ENCODE measurements at places on chromosomes 6 and 20.

- DNase-seq = peak; percentile 90
Measured at GRCh38 chr20:57030611-57031600, 235.5 kb downstream of the BMP7 start.

DNA sequence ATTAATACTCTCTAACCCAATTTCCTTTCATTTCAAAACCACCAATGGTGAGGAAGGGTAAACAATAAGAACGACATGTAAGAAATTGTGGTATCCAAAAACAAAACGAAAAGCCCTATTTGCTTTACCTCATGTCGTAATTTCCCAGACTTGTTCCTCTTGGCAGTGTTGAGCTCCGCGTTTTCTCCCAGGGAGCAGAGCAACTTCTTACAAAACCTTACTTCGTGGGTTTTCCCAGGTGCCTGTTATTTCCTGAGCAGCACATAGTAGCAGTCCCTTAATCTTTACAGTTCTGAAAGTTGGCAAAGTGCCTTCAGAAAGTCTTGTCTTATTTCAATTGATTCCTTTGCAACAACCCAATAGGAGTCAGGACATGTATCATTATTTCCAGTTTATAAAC lies 207.9 kb upstream of the MARCKS start:
- no peak for DNase-seq

GRCh38 chr20:22617160-22617559 lies 32.8 kb upstream of the FOXA2 start:
- no peak for DNase-seq

GRCh38 chr6:42971746-42972327 lies 7.1 kb downstream of the PEX6 start:
- DNase-seq = no peak

DNA sequence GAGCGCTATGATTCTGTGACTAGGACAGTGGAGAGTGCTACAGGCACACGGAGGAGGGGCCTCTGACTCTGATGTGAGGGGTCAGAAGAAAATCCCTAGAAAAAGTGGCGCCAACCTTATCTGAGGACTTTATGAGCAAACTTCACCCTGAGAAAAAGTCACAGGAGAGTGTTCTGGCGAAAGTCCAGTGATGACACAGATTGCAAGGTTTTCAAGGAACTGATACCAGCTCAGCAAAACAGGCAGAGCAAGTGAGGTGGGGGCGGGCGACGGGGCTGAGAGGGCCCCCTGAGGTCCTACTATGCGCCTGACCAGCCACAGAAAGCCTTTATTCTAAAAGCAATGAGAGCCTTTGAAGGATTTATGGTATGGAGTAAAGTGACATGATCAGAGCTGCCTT lies 73.3 kb downstream of the SLC22A23 start:
- peak; percentile 50 for DNase-seq

DNA sequence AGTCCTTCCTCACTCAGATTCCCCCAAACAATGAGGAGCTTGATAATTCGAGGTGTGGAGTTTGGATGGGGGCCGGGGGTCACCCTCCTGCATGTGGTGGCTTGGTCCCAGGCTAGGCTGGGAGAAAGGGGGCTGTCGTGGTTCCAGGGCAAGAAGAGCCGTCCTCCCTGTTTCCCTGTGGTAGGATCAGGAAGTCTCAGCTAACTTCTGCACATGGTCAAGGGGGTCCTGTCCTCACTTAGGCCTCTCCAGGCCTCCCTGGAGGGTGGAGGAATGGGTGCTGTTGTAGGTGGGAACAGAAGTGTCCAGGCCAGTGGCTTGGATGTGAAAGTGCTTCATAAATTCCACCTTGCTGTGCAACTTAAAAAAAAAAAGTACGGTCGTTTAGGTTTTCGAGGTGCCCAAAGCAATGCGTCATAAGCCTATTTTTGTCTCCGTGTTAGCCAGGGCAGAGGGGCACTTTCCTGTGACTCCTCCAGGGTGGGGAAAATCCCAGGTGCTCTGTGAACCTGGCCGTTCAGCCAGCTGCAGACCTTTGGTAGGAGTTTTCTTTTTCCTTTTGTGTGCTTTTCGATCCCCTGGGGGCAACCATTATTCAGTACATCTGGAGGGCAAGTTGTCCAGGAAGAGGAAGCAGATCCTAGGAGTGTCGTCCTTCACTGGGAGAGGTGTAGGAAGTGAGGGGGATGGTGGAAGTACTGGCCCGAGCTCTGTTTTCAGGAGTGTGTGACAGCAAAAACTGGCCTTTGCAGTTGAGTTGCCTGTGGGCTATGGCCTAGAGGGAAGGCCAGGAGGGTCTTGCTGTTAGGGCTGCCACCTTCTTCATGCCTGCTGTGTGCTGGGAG lies 9.6 kb downstream of the IGF2R start:
- DNase-seq = no peak

GRCh38 chr20:20303320-20303719 lies 64.6 kb upstream of the INSM1 start:
- DNase-seq = no peak

DNA sequence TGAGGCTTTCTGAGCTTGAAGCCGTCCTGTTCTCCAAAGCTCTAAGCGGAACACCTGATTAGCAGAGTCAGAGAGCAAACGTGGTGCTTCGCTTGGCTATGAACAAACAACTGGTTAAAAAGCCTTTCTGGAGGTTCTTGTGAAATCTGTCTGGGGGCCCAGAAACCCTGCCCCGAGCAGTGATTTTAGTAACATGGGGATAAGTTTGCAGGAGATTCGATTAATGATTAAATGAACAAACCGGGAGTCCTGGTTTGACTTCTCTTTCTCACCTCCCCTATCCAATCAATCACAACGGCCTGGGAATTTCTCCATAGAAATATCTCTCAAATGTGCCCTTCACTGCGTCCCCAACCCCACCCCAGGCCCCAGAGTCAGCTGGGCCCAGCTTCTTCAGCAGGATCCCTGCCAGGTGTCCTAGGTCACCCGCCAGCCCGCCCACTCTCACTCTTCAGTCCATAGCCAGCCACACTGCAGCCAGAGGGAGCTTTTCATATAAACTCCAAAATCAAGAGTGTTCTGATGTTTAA lies 43.6 kb downstream of the ZDHHC14 start:
- DNase-seq = no peak

- DNase-seq = no peak
Measured at GRCh38 chr6:4287372-4287771, 152.0 kb upstream of the ECI2 start.

GRCh38 chr6:85191656-85192055 lies 258.2 kb upstream of the NT5E start:
- peak; percentile 67 for DNase-seq

DNA sequence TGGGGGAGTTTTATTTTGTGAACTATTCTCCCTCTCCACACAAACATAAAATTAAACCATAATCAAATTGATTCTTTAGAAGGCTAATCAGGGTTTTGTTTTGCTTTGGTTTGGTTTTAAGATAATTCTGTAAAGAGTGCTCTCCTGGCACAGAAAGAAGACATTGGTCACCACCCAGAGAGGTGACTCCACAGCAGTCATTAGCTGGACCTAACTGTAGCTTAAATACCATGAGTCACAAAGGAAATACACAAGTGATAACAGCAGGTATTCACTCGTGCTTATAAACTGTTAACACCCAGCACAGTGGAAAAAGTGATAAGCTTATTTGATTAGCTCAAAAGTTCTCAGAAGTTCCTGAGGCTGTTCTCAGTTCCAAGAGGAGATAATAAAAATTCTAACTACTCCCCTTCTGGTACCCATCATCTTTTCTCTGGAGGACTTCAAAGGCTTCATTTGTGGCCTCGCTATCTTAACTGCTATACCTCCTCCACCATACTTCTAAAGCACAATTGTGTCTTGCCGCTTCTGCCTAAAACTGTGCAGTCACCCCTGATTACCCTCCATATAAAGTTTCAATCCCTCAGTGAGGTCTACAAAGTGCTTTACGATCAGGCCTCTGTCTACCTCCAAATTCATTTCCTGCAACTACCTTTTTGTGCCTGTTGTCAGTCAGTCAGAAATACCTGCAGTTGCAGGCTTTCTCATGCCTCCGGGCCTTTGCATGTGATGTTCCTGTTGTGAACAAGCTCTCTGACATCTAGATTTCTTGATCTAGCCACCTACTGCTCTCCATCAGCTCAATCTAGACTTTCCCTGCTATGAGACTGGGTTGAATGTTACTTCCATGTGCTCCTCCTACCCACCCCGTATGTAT lies 201.1 kb downstream of the SAMD5 start:
- DNase-seq = no peak

GRCh38 chr6:69232911-69233448 lies 563.8 kb downstream of the LMBRD1 start:
- DNase-seq = peak; percentile 68

- peak; percentile 47 for DNase-seq
Measured at GRCh38 chr6:44504301-44504791, 116.8 kb downstream of the CDC5L start.

DNA sequence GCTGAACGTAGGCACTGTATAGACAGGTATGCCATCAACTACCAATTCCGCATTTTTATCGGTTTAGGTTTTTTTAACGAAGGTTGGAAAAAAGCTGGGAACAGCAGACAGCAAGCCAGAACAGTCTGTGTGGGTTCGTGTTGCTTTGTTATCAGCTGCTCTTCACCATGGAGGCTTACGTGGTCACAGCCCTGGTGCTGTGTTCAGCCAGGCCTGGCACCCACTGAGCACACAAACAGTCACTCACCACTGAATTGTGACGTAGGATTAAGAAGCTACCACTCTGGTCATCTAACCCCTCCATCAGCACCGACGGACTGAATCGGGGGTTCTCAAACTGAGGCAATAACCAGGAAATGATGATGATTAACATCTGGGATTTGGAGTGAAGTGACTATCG lies 13.2 kb downstream of the FAM210B start:
- DNase-seq = no peak

DNA sequence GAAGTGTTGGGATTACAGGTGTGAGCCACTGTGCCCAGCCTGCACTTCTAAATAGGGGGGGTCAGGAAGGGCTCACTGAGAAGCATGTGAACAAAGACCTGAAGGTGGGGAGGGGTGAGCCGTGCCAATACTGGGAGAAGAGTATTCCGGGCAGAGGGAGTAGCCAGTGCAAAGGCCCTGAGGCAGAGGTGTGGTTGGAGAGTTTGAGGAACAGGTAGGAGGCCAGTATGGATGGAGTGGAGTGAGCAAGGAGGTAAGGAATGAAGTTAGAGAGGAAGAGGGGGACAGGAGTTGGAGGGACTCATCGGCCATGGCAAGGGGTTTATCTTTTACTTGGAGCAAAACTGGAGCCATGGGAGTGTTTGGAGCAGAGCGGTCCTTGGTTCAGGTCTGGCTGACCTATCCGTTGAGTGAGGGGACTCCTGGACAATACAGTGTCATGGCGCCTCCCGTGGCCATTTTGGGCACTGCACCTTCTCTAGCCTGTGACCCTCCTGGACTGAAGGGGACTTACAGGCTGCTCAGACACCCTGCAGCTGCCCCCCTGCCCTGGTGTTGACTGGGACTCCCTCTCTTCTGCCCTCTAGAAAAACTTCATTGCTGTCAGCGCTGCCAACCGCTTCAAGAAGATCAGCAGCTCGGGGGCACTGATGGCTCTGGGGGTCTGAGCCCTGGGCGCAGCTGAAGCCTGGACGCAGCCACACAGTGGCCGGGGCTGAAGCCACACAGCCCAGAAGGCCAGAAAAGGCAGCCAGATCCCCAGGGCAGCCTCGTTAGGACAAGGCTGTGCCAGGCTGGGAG lies 12.1 kb downstream of the FOXS1 start:
- DNase-seq = no peak

DNA sequence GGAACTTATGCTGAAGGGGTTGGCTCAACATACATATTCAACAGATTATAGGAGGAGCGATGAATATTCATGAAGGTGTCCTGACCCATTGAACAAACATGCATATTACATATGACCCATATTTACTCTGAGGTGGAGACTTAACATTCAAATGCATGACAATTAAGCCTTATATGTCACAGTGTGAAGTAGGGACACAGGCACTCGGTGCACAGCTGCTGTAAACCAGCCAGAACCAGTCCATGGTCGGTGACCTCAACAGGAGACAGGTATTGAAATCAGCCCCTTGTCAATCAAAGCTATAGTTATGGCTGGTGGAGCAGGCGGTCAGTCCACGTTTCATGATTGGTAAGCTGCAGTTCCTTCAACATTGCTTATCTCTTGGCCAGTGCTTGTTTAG lies 347.3 kb downstream of the THBS2 start:
- DNase-seq = no peak

GRCh38 chr20:12744037-12744436 lies 264.7 kb upstream of the SPTLC3 start:
- no peak for DNase-seq

- no peak for DNase-seq
Measured at GRCh38 chr6:116562019-116562403, 8.5 kb downstream of the CALHM4 start.

GRCh38 chr6:28334286-28335039 lies 1.5 kb downstream of the ZSCAN31 start:
- no peak for DNase-seq

DNA sequence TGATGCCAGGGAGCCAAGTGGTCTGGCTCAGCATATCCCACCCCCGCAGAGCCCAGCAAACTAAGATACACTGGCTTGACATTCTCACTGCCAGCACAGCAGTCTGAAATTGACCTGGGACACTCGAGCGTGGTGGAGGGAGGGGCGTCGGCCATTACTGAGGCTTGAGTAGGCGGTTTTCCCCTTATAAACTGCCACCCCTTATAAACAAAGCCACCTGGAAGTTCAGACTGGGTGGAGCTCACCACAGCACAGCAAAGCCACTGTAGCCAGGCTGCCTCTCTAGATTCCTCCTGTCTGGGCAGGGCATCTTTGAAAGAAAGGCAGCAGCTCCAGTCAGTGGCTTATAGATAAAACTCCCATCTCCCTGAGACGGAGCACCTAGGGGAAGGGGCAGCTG lies 19.4 kb downstream of the TINAG start:
- no peak for DNase-seq

DNA sequence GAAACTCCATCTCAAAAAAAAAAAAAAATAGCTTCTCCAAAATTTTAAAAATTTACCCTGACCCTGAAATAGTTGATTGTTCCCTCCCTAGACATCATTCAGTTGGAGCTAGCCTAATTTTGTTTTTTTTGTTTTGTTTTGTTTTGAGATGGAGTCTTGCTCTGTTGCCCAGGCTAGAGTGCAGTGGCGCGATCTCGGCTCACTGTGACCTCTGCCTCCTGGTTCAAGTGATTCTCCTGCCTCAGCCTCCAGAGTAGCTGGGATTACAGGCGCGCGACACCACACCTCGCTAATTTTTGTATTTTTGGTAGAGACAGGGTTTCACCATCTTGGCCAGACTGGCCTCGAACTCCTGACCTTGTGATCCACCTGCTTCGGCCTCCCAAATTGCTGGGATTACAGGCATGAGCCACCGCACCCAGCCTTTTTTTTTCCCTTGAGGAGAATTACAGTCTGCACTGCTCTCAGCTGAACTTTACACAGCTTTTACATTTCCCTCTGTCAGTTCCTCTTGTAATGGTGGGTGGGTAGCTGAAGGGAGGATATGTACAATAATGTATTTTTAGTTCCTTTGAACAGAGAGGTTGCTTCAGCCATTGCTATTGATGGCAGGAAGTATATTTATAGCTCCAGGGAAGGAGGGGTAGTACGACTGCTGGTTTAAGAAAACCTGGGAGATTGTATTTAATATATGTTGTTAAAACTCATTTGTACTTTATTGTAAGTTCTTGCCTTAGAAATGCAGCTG lies 27.7 kb downstream of the PTPRA start:
- DNase-seq = no peak

All from fibroblast of skin of right quadriceps (primary cell).